ENCODE measurements at places on chromosomes 6 and 20. TPM values are rescaled to one million over a fixed set of nuclear protein-coding genes. Genes with fewer than 3 reads are reported as not detected.

PPP1R16B gene
- total RNA-seq = 5.4 TPM

C6orf163 gene
- 2.3 TPM for total RNA-seq

RGS17 gene
- 0.18 TPM for total RNA-seq

NKAPL gene
- 6.1 TPM for total RNA-seq

BMP2 gene
- total RNA-seq = 4.7 TPM

- DNase-seq = no peak
Measured at GRCh38 chr6:109795994-109796555, 105.0 kb downstream of the FIG4 start.

GRCh38 chr20:33359399-33360261 lies 41.7 kb downstream of the CDK5RAP1 start:
- DNase-seq = no peak

DNA sequence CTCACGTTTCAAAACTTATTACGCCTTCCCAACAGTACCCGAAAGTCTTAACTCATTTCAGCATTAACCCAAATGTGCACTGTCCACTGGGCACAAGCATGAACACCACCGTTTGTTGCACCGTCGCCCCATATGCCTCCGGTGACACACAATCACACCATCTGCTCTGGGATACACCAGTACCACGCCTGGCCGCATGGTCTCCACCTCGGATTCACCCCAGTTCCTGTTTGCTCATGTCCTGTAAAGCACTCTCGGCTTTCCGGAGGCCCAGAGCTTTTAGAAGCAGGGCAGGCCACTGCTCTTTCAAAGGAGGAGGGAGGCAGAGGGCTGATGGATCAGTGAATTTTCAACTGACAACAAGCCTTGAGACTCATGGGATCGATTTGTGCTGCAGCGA lies 1570.0 kb upstream of the DEFB115 start:
- no peak for DNase-seq

- no peak for DNase-seq
Measured at GRCh38 chr6:3368685-3369084, 88.2 kb downstream of the SLC22A23 start.

DNA sequence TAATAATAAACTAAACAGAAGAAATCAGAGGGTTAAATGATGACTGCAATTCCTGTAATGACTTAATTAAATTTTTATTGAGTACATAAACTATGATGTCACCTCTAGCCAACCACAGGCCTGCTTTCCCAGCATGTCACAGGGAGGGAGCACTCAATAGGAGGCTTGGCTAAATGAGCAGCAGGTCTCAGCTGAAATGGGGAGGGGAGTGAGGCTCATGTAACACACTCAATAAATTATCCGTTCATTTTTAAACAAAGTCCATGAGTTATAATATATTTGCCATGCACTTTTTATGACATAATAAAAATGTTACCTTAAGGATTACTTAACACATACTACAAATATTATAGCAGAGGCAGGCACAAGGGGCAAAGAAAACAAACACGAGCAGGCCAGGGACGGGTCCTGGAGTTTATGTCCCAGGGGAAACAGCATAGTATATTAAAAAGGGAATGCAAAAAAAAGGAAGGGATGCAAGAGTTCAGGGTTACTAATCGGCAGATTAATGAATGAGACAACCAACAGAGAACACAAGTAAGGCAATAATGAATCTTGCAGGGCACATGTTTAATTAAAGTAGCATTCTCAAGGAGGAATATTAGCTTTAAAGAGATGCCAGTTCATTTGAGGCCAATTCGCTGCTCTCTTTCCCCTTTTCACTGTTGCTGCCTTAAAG lies 27.1 kb upstream of the FAM83C start:
- DNase-seq = no peak

DNA sequence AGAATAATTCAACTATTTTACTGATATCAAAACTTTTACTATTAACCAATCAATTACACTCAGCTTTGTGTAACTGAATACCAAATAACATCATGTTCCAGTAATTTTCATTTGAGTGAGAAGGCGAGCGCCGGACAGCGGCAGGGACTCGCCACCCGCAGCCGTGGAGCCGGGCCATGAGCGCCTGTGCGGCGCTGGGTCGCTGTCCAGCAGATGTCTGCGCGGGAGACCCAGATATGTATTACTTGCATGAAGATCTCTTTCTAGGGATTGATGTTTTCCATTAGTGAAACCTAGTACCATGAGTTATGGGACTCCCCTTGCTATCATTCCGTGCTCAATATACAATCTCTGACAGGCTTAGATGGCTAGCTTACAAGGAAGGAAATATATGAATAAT lies 245.1 kb upstream of the PRSS16 start:
- no peak for DNase-seq

- DNase-seq = no peak
Measured at GRCh38 chr6:13237318-13237717, 91.0 kb downstream of the TBC1D7 start.

DNA sequence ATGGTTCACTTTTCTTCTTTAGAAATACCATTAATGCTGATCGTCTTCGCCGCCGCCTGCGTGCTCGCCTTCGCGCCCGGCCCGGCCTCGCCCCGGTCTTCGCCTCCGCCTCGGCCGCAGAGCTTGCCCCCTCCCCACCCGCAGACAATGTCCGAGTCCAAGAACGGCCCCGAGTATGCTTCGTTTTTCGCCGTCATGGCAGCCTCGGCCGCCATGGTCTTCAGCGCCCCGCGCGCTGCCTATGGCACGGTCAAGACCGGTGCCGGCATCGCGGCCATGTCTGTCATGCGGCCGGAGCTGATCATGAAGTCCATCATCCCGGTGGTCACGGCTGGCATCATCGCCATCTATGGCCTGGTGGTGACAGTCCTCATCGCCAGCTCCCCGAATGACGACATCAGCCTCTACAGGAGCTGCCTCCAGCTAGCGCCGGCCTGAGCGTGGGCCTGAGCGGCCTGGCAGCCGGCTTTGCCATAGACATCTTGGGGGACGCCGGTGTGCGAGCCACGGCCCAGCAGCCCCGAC lies 4.8 kb upstream of the PRPH2 start:
- DNase-seq = peak; percentile 55

- no peak for DNase-seq
Measured at GRCh38 chr6:83824388-83824801, 28.8 kb upstream of the RIPPLY2 start.
